ENCODE measurements at places on chromosomes 3 and 15. TPM values are rescaled to one million over a fixed set of nuclear protein-coding genes. Genes with fewer than 3 reads are reported as not detected.

GASK1A gene
- total RNA-seq = not detected

DNA sequence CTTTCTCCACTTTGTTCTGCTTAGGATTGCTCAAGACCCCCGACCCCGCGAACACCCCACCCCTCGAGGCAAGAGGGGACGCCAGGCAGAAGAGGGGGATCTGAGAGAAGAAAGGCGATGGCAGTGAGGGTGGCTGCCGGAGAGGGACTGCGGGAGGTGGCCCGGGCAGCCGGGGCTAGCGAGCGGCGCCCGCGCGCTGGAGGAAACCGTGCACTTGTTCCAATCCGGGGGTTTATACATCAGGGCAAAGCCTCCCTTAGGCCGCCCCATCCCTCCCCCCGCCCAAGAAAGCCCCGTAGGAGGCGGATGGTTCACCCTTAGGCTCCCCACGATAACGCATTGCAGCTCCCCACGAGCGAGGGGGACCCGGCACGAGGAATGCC, 475 bp downstream of the ERC2 start:
- no peak for DNase-seq

DNA sequence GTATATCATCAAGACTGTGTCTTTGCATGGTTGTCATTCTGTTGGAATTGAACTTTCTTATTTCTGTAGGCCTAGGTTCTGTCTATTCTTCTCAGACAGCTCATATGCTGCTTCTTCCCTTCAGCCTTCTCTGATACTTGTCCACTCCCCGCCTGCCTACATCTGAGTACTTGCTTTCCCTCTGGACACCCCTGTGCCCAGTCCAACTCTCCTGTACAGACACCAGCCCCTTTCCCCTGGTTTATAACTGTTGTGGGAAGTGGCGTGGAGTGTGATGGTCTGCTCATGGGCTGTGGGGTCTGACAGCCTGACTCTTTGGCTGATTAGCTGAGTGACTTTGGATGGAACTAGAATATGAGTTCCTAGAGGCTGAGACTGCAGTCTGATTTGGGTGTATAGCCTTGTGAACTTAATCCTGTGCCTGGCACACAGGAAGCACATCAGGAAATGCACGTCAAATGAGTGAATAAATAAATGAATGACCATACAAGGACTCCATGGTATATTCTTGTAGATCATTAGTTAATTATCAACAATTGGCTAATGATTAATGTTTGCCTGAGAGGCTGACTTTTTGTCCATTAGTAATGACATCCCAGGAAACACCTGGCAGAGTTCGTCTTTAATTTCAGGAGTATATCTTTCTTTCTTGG, 11.8 kb downstream of the CACNA1D start:
- no peak for DNase-seq

ACAD9 gene
- 50.1 TPM for total RNA-seq

DNA sequence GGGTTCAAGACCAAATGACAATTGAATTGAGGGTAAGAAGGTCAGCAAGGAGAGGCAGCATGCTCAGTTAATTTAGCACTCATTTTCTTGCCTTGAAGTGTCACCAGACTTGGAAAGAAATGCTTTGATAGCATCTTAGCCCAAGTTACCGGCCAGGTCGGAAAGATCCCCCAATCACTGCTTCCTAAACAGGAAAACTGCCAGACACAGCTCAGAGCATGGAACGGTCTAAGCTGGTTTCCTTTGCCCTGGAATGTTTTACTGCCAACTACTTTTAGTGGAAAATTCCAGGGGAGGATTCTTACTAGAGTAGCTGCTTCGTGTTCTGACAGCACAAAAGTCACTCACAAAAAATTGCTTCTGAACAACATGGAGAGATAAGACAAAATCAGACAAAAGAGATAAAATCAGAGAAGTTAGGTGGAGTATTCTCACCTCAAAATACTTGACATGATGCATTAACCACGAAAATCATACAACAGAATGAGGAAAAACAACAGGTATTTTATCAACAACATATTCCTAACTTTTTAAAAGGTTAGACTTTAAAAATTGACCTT, 65.5 kb downstream of the CCR4 start:
- DNase-seq = no peak

GRCh38 chr15:41993472-41994170, 21.3 kb upstream of the EHD4 start:
- no peak for DNase-seq

All from LHCN-M2 (cell line).